ENCODE measurements at places on chromosomes 5 and 9. TPM values are rescaled to one million over a fixed set of nuclear protein-coding genes. Genes with fewer than 3 reads are reported as not detected.
A peak's percentile ranks its signal among the peaks of the same experiment; 100 is the strongest.

LPCAT1 gene
- 70.8 TPM for total RNA-seq

TNFSF8 gene
- total RNA-seq = 56.4 TPM

OXCT1 gene
- 59.9 TPM for total RNA-seq

PAEP gene
- total RNA-seq = not detected

CCL27 gene
- not detected for total RNA-seq

TTC23L gene
- total RNA-seq = not detected

FRRS1L gene
- not detected for total RNA-seq

ZFP2 gene
- total RNA-seq = 0.89 TPM

GPX8 gene
- not detected for total RNA-seq

- peak; percentile 48 for DNase-seq
Measured at GRCh38 chr5:1106385-1107166, 5.3 kb downstream of the SLC12A7 start.

- DNase-seq = no peak
Measured at GRCh38 chr5:3126639-3127038, 375.2 kb upstream of the IRX2 start.

DNA sequence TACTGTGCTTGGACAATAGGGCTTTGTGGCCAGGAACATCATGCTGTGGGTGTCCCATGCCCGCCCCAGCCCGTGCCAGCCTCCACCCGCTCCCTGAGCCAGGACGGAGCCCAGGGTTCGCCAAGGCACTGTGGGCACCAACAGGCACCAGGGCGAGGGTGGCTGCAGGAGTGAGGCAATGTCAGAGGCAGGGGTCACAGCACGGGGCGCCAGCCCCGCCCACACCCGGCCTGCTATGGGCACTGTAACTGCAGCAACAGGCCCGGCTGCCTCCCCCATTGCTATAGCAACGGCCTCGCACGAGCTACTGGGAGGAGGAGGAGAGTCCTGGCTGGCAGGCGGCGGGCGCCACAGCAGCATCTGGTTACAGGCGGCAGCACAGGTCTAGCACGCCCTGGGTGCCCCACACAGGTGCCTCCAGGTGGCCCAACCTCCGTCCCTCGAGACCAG is 2.5 kb downstream of the ABCA2 start:
- DNase-seq = no peak

- no peak for DNase-seq
Measured at GRCh38 chr5:167573370-167574127, 717.9 kb upstream of the WWC1 start.

DNA sequence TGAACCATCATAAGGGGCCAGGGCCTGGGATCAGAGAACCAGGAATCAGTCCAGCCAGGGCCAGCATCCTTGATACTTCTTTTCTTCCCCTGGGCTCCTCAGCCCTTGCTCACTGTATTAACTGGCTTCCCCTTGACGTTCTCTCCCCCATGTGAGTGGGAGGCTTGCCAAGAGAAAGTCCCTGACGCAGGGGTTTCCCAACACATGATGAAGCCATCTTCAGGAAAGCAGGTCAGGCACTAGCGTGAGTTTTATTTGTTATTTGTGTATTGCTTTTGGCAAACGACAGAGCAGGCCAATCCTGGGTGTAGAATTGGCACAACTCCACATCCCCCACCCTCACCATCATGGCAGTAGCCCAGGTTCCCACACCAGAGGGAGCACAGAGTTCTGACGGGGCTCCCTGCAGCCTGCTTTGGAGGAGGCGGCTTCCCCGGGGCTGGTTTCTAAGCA is 165.5 kb upstream of the NFIL3 start:
- no peak for DNase-seq

GRCh38 chr5:57406641-57407040 is 76.0 kb downstream of the ACTBL2 start:
- no peak for DNase-seq

DNA sequence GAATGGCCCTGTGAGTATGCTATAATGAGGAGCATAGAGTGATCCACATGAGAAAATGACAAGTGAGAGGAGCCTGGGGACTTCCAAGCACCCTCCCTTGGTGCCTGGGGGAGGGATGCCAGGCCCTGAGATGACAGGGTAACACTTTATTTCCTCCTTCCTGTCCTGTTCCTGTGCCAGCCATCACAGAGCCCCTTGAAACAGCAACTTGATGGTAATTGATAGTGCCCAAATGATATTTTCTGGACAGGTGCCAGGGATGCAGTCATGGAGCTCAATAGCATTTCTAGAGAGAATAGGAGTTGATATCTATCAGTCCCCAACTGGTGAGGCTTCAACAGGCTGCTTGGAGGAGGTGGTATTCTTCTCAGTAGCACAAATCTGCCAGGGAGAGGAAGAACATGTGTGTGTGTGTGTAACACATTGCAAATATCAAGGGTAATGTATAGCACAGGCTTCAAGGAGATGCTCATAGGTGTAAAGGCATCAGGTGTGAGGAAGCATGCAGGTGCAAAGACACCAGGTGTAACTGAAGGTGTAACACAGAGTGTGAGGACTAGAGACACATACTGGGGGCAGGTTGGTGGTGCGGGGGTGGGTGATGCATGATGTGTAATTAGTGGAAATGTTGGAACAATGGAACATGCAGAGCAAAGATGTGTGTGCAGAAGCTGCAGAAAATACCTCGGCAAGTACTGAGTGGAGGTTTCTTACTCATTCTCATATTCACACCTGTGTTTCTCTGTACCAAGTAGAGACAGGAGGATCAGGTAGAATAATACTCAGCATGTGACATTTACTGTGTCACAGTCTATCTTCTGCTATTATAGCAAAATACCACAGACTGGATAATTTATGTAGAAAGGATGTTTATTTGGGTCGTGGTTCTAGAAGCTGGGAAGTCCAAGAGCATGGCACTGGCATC is 18.1 kb upstream of the WWC1 start:
- no peak for DNase-seq

DNA sequence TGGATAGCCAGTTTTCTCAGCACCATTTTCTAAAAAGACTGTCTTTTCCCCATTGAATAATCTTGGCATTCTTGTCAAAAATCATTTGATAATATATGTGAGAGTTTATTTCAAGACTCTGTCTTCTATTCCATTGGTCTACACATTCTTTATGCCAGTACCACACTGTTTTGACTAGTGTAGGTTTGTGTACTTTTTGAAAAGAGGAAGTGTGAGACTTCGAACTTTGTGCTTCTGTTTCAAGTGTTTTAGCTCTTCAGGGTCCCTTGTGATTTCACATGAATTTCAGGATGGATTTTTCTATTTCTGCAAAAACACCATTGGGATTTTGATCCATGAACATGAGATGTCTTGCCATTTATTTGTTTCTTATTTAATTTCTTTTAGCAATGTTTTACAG is 78.5 kb upstream of the ALDH1A1 start:
- DNase-seq = no peak

GRCh38 chr5:125199968-125200865 is 453.8 kb upstream of the ZNF608 start:
- no peak for DNase-seq

DNA sequence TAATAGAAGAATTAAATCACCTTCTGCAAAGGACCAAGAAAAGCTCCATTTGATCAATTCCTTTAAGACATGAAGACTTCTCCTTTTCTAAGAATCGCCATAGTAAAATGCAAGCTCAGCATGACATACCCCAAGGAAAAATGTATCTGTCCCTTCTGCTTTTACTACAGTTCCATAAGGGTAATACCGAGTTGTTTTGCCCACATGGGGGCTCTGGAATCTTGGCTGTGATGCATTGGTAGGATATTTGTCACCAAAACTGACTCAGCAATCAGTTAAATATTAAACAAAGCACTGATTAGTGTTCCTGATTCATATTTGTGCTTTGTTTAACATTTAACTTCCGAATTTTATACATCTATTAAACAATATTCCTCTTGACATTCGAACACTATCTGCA is 24.3 kb upstream of the KCNIP1 start:
- no peak for DNase-seq

- no peak for DNase-seq
Measured at GRCh38 chr5:119532637-119533036, 80.3 kb downstream of the HSD17B4 start.

GRCh38 chr9:72581694-72582093 is 60.3 kb downstream of the TMC1 start:
- no peak for DNase-seq

DNA sequence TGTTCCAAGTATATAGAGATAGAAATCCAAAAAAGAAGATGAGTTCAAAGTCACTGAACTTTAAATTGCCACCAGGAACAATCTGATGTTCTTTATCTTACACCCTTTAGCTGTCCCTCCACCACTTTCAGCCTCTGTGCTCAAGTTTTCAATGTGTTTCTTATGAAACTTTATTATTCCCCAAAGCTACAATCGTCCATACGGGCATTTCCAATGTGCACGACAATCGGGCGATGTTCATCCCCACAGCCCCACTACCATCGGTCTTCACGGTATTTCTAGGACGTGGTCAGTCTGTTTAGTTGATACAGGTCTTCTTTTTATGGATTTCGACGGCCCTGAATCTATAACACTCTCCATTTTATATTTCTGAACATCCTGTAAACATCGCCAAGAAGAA is 238.7 kb upstream of the DAP start:
- DNase-seq = no peak

- no peak for DNase-seq
Measured at GRCh38 chr9:127104581-127105311, 17.7 kb downstream of the ANGPTL2 start.

- no peak for DNase-seq
Measured at GRCh38 chr5:76771705-76772405, 47.0 kb upstream of the F2RL1 start.

GRCh38 chr5:172705576-172706084 is 64.6 kb downstream of the NEURL1B start:
- DNase-seq = no peak

DNA sequence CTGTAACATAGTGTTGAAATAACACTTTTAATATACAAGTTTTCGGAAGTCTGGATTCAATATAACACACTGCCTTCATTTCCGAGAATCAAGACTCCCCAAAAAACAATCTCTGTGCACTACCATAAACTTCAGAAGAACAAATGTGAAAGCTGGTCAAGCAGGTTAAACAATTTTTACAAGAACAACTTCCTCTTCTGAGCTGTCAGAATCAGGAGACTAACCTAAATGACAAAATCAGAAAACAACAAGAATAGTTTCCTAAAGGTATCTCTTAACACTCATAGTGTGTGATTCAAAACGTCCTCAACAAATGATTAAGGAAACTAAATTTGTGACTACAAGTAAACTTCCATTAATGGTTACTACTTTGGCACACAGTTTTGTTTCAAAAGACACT is 11.6 kb downstream of the C9orf72 start:
- no peak for DNase-seq

- DNase-seq = no peak
Measured at GRCh38 chr9:117927354-117927753, 223.2 kb downstream of the TLR4 start.
